Uterus (tissue), 4 donors: ENCODE measurements at places on chromosomes 4 and X. TPM values are rescaled to one million over a fixed set of nuclear protein-coding genes. Genes with fewer than 3 reads are reported as not detected.

SLITRK2 gene
- total RNA-seq, result 2.1 TPM

ARHGEF38 gene
- 0.26 TPM for total RNA-seq

ASB11 gene
- 0.88 TPM for total RNA-seq

MAGEA1 gene
- not detected for total RNA-seq

GLRA2 gene
- not detected for total RNA-seq

MAMLD1 gene
- 1.2 TPM for total RNA-seq

CT45A3 gene
- total RNA-seq, result not detected

INTS6L gene
- 14.4 TPM for total RNA-seq

L1CAM gene
- 5.1 TPM for total RNA-seq
